ENCODE measurements at places on chromosomes 13 and 19.

DNA sequence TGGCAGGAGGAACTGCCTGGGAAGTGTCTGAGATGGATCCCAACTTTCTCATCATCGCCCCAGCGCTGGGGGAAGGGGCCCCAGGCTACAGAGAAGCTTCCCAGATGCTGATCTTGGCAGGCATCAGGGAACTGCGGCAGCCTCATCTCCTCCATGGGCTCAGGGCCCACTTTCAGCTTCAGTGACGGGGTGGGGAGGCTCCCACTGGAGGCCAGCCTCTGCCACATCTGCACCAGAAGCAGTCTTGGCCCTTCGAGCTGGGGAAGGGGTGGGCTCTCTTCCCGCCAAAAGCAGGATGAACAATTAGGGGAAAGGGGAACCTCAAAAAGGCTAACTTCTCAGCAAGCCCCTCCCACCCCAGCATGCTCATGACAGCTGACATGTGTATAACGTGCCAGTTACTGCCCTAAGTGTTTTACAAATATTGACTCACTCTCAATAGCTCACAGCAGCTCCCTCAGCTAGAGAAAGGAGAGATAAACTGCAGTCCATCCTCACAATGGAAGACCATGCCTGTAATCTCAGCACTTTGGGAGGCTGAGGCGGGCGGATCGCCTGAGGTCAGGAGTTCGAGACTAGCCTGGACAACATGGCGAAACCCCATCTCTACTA is 7.1 kb upstream of the S1PR2 start:
- no peak for DNase-seq

DNA sequence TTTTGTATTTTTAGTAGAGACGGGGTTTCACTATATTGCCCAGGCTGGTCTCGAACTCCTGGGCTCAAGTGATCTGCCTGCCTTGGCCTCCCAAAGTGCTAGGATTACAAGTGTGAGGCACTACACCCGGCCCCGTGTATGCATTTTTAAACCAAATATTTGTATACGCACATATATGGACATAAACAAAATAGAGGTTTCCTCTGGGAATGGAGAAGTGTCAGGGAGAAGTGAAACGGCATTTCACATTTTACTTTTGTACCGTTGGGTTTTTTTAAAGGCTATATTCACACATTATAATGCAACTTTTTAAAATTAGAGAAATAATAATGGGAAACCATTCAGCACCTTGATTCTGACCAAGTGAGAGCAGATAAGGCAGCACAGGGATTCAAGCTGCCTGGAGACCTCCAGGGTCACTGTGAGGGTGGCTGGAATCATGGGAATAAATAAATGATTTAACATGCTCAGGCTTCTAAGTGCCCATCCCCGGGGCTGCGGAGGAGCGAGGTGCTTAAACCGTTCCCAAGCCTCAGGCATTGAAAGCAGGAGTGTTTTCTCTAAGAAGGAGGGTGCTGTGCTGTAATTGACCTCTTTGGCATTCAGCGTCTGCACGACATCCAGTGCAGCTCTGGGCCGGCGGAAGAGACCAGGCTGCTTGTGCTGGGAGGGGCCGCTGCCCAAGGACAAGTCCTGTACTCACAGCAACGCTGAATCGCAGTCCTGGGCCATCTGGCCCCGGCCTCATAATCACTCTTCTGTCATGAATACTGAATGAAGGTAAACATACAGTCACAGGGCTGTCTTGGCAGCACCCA is 24.7 kb downstream of the GPR42 start:
- no peak for DNase-seq

DNA sequence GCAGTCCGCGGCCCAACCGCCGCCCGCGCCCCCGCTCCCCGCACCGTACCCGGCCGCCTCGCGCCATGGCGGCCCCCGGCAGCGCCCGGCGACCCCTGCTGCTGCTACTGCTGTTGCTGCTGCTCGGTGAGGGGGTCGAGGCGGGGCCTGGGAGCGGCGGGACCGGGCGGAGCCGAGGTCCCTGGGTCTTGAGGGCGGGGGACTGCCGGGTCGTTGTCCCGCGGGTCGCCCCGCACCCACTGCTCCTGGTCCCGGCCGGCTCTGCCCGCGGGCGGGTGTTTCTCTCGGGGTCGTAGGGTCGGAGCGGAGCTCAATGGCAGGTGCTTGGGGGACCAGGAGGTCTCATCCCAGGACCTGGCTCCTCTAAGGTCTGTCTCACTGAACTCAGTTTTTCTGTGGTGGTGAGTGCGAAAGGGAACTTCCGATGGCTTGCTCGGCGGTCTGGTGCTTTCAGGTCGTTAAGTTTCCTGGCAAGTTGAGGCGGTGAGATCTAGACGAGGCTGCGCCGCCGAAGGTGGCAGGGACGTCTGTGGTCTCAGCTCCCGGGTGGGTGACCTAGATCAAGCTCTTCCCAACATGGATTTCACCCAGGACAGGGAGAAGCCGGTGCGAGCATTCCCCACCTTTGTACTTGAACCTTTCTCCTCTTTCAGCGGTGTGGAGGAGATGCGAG is 467 bp downstream of the LAMP1 start:
- peak; percentile 53 for DNase-seq

GRCh38 chr19:29610213-29610573 is 4.1 kb downstream of the POP4 start:
- no peak for DNase-seq

GRCh38 chr19:1125601-1126467 is 22.0 kb downstream of the GPX4 start:
- DNase-seq = no peak

- DNase-seq = no peak
Observed at GRCh38 chr13:43307921-43308433, 284.6 kb downstream of the DNAJC15 start.

DNA sequence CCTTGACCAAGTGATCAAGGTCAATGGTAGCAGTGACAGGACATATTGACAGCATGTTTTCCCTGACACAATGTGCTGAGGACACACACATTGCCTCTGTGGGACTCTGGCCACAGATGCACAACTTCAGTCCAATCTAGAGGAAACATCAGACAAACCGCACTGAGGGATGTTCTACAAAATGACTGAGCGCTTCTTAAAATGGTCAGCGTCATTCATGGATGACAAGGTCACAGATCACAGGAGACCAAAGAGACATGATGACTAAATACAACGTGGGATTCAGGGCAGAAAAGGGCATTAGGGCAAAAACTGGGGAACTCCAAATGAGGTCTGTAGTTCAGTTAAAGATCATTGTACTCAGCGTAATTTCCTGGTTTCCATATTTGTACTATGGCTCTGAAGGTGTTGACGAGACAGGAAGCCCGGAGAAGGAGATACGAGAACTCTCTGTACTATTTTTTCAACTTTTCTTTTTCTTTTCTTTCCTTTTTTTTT is 20.6 kb downstream of the PBX4 start:
- no peak for DNase-seq

- DNase-seq = no peak
Observed at GRCh38 chr13:47546391-47547225, 454.5 kb downstream of the SUCLA2 start.

GRCh38 chr19:16118489-16119033 is 6.9 kb downstream of the RAB8A start:
- DNase-seq = peak; percentile 77

DNA sequence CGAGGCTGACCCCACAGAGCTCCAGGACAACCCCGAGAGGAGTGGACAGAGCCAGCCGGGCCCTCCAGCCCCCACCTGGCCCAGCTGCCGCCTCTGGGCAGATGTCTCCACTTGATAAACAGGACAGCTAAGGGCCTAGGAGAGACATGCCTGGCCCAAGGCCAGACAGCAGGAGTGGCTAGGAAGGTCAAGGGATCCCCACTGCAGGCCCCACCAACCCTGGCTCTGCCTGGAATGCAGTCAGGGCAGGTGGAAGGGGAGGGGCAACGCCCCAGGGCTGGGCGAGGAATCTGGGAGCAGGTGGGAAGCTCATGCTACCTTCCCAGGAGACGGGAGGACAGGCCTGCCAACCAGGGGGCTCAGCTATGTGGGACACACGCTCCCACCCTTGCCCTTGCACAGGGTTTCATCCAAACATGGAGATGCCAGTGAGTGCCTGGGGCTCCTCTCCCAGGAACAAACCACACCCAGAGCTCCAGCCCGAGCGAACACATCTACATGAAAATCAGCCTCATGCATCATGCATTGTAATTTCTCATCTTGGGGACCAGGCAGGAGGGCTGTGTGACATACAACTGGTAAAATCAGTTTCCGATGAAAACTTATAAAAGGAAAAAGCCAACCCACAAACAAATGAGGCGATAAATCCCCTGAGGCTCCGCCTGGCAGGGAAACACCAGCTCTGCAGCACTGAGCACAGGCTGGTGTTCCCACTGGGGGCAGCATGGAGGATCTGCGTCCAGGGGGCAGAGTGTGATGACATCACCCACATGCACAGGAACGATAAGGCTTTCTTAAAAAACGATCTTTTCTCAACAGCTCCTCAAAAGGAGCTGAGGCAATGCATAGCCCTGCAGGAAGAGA is 25.0 kb downstream of the SH3GL1 start:
- DNase-seq = no peak

- no peak for DNase-seq
Observed at GRCh38 chr19:11540645-11541044, 2.0 kb downstream of the CNN1 start.

DNA sequence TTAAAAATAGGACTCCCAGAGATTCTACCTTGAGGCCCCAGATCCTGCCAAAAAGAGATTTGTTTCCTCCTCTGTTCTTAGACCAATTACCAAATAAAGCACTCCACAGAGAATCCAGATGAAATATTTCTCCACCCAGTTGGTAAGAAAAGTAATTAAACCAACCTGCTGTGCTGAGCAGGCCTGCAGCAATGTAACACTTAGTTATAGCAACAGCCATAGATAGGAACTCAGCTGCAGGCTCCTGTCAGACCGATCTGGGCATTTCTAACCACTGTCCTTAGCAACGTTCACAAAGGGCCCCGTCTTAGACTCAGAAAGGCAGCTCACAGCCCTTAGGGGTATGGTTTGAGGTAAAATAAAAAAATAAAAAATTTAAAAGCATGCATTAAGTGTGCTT is 271.1 kb downstream of the KCNRG start:
- DNase-seq = no peak

- peak; percentile 1 for DNase-seq
Observed at GRCh38 chr19:13428352-13428751, 77.9 kb downstream of the CACNA1A start.

DNA sequence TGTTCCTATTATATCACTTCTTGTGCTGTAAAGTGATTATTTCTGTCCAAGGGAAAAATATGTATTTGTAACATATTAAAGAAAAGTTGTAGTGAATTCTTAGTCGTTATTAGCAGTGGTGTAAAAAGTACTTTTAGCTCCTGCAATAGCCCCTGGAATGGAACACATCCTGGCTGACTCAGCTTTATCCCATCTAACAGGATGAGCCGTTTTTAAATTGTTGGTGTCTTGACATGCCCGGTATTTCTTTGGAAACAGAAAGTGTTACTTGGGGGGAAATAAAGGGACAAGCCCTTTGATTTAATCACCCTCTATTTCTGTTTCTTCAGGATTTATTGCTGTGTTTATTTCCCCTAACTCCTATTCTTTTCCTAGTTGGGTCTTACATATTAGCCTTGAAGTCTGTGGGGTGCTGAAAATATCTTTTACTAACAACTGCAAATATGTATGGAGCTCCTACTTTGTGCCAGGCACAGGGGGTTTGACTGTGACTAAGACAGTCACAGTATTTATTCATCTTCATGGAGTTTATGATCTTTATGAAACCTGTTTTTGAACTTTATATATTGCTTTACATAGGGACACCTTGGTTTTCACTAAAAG is 17.9 kb downstream of the COG3 start:
- DNase-seq = no peak

GRCh38 chr19:11091703-11092153 is 2.5 kb downstream of the LDLR start:
- peak; percentile 42 for DNase-seq

DNA sequence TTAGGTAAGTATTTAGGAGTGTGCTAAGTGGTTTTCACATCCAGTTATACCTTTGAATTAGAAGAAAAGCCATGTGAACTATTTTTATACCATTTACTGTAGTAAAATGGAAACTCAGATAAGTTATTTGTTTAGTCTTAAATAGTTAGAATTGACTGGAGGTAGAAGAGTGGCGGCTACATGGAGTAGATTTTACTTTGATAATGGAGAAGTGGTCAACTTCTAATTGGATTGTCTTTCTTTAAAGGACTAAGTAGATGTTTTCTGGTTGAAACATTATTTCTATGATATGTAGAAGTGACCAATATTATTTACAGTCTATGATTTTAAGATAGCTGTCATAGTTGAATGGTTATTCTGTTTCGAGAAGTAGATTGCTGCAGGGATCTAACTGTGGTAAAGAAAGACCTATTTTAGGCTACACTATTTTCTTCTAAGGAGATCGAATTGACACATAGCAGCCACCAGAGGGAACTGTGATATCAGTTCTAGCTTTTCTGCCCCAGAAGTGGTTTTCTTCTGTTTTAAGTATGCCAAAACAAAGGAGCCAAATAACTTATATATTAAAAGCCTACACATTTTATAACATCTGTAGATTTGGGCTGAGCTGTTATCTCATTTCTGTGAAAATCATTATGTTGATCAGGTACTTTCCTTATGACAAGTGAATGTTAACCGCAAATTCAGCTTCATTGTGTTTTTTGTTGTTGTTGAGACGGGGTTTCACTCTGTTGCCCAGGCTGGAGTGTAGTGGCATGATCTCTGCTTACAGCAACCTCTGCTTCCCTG is 26.1 kb downstream of the ZMYM2 start:
- DNase-seq = peak; percentile 63

GRCh38 chr13:102944821-102945220 is 99.0 kb downstream of the ERCC5 start:
- DNase-seq = no peak

DNA sequence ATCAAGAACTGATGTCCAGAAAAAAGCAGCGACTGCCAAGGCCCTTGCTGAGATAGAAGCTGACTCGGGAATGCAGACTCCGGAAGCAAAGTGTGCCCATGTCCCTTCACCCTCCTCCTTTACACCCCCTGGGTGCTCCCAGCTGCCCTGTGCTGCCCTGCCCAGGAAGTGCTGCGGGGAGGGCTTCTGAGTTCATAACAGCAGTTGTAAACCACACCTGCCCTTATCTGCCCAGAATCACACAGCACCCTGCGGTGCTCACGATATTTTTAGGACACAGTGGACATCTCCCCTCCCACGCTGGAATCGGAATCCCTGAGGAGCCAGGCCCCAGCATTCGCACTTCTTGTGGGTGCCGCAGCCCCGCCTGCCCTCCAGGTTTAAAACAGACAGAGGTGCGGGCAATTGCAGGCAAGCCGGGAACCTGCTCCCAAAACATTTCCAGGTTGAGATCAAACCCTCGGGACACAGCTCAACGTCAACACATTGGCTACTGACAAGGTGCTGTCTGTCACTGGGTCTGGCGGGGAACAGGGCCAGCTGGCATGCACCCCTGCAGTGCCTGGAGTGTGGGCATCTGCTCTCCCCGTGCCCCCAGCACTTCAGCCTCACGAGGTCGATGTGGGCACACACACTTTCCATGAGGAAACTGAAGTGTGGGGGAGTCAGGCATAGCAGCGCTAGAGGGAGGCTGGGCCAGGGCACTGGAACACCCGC is 36.8 kb downstream of the RAB20 start:
- DNase-seq = peak; percentile 40

DNA sequence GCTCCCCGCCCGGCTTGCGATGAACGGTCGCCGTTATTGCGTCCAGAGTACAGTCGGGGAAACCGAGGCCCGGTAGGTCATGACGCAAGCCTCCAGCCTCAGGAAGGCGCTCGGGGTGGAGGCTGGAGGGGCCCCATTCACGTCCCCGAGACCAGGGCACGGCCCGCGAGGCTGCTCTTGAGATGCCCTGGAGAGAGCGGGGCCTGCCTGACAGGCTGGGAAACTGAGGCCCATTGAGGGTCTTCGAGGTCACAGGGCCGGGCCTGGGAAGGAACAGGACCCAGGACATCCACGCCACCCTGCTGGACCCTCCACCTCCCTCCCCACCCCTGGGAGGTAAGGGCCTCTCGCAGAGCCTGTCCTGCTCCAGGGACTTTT is 367 bp downstream of the NDUFS7 start:
- no peak for DNase-seq

GRCh38 chr19:54552913-54553310 is 20.7 kb upstream of the LILRA2 start:
- DNase-seq = no peak

Data from AML-193 (cell line).